ENCODE measurements at places on chromosomes 7 and 10. TPM values are rescaled to one million over a fixed set of nuclear protein-coding genes. Genes with fewer than 3 reads are reported as not detected.

C10orf62 gene
- not detected for polyA plus RNA-seq

BLNK gene
- polyA plus RNA-seq: 3.5 TPM

RET gene
- polyA plus RNA-seq: 23.8 TPM

FAM200A gene
- polyA plus RNA-seq: 16.4 TPM

ZNF107 gene
- polyA plus RNA-seq: 9.5 TPM

TFEC gene
- 25.3 TPM for polyA plus RNA-seq

KIF5B gene
- 126 TPM for polyA plus RNA-seq

TMEM236 gene
- 0.29 TPM for polyA plus RNA-seq

UCN3 gene
- polyA plus RNA-seq: 0.40 TPM

MAT1A gene
- 1.4 TPM for polyA plus RNA-seq

LRRC61 gene
- polyA plus RNA-seq: 22.2 TPM

DNA sequence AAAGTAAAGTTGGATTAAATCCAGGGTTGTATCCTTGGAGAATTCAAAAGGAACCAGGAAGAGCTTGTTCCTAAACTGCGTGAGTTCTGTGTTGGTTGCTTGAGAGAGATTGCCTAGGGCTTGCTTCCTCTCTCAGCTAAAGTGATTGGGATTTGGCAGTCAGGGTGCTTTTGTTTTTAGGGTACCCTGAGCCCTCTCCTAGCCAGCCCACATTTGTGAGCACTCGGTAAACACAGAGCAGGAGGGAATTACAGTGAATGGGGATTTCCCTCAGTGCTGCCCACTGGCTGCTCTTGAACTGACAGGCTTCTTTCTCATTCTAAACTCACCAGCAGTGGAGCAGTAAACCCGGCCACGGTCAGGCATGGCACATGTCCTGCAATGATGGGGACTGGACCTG lies 146.9 kb downstream of the TPST1 start:
- DNase-seq: no peak

DNA sequence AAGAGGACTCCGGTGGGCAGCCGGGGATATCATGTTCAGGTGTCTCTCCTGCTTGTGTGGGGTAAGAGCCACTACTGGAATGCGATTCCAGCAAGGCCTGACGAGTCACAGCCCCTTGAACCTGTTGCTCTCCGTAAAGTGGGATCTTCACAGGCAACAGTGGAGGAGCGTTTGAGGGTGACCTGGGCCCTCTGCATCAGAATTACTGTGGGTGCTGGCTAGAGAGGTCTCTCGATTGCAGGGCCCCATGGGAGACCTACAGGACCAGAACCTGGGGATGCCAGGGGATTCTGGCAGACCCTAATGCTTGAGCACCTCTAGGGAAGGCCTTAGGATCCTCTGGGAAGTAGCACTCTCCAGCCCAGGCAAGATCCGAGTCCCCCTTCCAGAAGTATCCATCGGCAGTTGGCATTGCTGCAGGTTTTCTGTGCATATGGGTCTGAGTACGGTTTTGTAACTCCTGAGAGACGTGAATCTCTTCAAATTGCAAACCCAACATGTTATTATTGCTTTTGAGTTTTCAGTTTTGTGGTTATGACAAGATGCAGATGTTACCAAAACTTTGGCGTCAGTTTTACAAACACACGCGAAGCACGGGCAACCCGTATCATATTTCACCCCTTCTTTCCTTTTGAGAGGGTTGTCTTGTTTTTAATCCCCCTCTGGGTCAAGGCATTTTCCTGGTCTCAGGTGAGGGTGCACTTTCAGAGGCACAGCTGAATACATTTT lies 4.6 kb downstream of the MGMT start:
- no peak for DNase-seq

DNA sequence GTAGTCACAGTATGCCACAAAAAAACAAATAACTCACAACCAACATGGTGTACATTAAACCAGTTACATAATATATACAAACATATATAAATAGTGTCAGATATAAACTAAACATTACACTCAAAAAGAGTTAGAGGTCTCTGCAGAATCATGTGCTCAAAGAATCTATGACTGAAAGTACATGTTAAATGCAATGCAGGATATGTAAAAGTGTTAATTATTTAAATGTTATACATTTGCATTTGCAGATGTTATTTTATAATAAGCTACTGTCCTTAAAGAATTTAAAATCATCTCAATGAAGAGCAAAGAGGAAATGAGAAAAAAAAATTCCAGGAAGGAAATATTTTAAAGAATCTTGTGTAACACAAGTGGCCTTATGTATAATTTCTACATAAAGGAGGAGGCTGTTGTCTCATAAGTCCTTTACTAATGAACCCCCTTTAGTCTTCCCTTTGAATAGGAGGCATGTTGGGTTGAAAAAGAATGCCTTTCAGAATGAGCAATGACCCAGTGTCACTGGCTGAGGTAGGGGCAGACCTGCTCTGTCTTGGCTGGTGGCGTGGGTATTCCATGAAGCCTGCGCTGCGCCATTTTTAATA lies 148.9 kb downstream of the ITGA8 start:
- DNase-seq: no peak

GRCh38 chr7:140404565-140405065 lies 757 bp downstream of the RAB19 start:
- no peak for DNase-seq

- no peak for DNase-seq
These were observed 36.5 kb upstream of the TNKS2 start for GRCh38 chr10:91761721-91762120.

- DNase-seq: no peak
These were observed 69.0 kb upstream of the WNT16 start for GRCh38 chr7:121259826-121260225.

- no peak for DNase-seq
These were observed 375.7 kb upstream of the NPSR1 start for GRCh38 chr7:34282271-34282670.

DNA sequence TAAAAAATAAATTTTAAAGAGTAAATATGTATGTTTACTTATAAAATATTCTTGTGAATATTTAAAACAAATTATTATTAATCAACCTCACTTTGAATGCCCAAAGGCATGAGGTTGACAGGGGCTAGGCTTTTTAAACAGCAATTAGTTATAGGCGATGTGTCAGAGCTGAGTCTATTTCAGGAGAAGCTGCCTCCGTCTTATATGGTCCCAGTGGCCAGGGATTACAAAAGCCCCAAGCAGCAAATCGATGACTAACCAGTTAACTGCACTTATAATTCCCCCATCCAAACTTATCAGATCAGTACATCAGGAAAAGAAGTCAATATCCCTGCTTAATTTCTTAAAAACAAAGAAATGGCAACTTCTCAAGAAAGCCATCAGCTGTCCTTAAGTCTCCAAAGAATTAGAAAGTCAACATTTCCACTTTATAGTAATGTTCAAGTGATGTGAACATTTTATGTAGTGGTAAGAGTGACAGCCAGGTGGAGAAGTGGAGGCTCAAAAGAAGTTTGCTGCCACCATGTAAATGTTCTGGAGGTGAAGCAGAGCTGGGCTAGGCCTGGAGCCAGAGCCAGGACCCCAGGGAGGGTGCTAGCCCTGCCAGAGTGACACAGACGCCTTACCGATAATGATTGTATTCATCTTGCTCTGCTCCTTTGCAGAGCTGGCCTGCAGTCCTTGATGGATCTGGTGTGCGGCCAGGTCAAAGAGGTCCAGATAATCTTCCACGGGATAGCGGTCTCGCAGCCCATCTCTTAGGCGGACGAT lies 51.5 kb downstream of the CHST15 start:
- DNase-seq: no peak

DNA sequence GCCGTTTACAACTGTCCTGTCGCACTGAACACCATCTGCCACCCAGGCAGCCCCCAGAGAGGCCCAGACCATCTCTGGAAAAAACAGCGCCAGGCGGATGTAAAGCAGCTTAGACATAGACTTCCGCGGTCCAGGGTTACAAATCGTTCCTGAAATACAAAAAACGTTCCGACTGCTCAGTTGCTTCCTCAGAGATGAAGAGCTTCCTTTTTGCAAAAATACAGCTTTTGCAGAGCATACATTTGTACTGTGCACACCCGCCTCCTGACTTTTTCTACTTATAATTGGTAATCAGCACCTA lies 11.4 kb downstream of the DAGLB start:
- DNase-seq: no peak

- no peak for DNase-seq
These were observed 255.0 kb upstream of the SP8 start for GRCh38 chr7:21041666-21042065.

DNA sequence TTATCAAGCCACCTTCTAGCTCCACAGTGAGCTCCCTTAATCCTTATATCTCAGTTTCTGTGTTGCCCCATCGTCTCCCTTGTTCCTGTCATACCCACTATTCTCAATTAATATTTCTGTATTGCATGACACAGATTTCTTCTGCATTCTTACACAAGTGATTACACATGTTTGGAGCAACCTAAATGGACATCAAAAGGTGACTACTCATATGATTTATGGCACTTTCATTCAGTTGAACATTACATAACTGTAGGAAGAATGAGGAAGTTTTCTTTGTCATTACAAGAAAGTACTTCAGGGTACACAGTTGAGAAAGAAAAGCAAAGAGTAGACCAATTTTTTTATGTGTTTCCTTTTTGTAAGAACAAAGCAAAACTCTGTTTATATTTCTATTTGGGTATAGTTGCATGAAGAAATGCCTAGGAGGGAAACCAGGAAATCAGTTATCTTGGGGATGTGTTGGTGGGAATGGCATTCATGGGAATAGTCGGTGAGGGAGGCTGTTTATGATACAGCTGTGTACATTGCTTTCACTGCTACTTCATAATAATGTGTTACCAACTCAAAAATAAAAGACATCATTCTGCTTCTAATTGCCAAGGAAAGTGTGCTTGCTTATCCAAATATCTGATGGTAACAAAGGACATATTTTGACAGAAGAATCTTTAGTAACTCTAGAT lies 23.6 kb upstream of the PRSS37 start:
- DNase-seq: no peak

GRCh38 chr10:60479305-60480020 lies 89.8 kb upstream of the ANK3 start:
- no peak for DNase-seq

- no peak for DNase-seq
These were observed 58.0 kb upstream of the LRGUK start for GRCh38 chr7:134069187-134069586.

DNA sequence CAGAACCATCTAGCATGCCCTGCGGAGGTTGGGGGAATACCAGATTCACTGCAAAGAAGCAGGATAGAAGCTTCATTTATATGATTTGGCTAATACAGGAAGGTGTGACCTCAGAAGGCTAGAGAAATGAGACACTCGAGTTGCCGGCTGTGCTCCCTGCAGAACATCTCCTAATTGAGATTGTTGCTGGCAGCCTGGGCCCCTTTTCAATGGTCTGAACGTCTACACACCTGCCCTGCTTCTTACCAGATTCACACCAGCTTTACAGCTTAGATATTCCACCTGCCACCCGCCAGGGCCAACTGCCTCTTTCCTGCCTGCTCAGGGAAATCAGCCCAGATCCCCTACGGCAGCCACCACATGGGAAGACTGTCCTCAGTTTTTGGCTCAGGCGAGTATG lies 475.3 kb upstream of the AUTS2 start:
- no peak for DNase-seq

DNA sequence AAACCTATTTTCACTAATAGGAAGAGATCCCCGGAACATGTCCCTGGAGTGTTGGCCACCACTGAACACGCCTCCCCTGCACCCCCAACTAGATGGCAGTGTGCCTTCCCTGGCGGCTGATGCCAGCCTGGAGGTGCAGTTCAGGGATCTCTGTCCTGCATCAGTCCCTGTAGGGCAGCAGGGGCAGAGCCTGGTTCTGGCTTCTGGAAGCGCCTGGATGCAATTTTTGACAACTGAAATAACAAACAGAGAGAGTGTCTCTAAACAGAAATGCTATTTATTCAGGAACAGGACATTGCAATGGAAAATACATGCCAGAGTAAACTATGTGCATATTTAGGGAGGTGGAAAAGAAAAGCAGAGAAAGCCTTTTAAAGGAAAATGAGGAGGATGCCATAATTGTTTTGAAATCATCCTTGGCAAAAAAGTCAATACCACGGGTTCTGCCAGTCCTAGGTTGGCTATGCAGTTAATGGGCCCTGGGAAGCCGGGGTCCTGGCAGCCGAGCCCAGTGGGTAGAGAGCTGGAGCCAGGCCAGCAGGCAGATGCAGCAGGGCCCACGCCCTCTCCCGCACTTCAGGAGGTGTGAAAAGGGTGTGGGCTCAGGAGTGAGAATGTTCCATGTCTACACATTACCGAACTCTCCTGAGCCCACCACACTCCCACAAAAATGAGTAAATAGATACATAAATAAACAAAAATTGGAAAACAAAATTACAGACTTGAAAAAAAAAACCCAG lies 18.5 kb downstream of the ANTXRL start:
- no peak for DNase-seq

- no peak for DNase-seq
These were observed 561.5 kb downstream of the DNAJB9 start for GRCh38 chr7:109131141-109131540.

DNA sequence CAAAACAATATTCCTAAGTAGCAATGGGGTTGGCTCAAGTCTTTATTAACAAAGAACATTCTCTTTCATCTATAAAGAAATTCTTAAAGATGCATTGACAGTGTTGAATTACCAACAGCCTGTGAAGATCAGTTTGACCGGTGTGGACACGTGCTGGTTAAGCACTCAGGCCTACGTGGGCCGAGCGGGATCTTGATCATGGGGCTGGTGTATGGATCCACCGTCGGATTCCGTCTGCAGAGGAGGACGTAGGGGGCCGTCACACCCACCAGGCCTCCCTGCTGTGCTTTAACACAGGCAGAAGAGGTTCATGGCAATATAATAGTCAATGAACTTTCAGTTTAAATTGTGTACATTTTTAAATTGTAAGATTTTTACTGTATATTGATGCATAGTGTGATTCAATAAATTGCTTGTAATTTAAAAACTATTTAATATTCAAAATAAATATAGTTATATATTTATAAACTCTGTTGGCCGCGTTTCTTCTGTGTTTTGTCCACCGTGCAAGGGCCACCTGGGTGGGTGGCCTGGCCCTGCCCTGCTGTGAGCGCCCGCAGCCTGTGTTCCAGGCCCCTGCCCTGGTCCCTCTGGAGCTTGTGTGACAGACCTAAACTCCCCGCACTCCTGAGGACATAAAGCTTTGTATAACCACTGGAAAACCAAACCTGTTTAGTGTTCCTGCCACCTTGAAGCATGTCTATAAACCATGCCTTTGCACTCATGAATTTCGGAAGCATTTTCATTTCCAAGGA lies 1.9 kb upstream of the BHLHA15 start:
- no peak for DNase-seq

DNA sequence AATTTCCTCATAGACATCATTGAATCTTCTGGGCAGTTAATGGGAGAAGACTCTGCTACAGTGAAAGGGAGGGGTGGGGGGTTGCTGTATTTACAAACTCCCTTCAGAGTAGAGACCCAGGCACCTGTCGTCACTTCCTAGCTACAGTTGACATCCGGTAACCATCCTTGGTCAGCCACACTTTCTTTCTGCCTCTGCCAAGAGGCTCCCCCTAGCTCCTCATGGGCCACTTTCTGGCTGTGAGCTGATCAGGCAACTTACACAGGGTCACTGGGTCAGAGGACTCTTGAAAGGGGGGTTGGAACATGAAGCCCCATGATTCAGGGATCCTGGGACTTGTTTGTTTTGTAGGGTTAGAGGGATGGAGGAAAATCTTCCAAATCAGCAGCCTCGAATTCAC lies 1.2 kb downstream of the TECPR1 start:
- no peak for DNase-seq
